ENCODE measurements at places on chromosomes 12 and 14.

GRCh38 chr12:109831929-109832328, 1.3 kb downstream of the TRPV4 start:
- DNase-seq: no peak

GRCh38 chr12:111598637-111599452, at the start of gene ATXN2:
Gene ATXN2, minus strand, starts transcription at chr12:111599315. Its CDS starts 281 bp downstream, at chr12:111599034.
- DNase-seq: peak; percentile 63

GRCh38 chr12:67391034-67391433, 121.9 kb downstream of the CAND1 start:
- no peak for DNase-seq

DNA sequence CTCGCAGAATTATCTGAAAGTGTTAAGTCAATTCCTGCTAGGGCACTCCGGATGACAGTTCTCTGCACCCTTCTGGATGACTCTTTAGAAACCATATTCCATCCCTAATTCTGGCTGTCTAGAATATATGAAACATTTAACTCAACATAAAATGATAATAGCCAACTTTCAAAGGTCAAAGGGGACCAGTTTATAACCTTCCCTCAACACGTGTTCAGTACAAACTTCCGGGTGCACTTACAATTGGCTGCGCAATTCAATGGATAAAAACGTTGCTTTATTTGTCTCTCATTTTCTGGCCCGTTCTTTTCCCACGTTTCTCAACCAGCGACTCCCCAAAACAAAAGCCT, 1.3 kb downstream of the SBNO1 start:
- no peak for DNase-seq

GRCh38 chr12:124347805-124348658, 53.1 kb downstream of the RFLNA start:
- DNase-seq: no peak

GRCh38 chr12:95859947-95860850, 1.4 kb downstream of the SNRPF start:
- no peak for DNase-seq

DNA sequence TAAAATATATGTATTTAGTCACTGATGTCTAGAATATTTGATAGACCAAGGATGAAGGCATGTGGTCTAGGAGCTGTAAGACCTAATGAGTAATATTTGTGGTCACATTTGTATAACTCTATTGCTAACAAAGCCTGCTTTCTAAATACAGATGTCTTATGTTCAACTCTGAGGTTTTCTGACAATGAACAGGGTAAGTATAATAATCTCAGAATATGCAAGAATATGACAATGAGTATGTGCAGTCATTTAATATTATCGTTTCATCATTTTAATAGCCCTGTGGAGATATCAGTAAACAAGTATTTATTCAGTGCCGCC, 389.6 kb downstream of the LRIG3 start:
- DNase-seq: no peak

- no peak for DNase-seq
Observed at GRCh38 chr12:56873382-56873781, 60.8 kb downstream of the SDR9C7 start.

All from T-helper 22 cell (primary cell).